ENCODE measurements at places on chromosomes 4 and X.

GRCh38 chrX:108447303-108447702 lies 7.7 kb downstream of the COL4A5 start:
- no peak for DNase-seq

GRCh38 chr4:32752962-32753361 lies 2032.8 kb downstream of the PCDH7 start:
- DNase-seq: no peak

DNA sequence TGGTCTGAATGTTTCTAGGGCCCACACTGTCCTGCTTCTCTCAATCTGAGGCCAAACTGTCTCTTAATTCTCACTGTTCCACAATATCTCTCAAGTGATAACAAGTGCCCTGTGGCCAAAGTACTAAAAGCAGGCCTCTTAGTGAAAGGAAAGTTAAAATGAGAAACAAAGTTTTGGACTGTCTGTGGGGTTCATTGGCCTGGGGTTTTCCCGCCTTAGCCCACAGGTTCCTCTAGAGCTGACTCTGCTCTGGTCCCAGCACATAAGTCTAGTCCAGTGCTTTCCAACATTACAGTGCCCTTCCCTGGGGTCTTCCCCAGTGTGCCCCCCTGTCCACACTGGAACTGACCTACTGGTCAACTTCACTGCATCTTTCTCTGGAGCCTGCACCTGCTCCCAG lies 6.3 kb downstream of the MAGEB1 start:
- DNase-seq: no peak

GRCh38 chr4:11506194-11506593 lies 77.5 kb upstream of the HS3ST1 start:
- no peak for DNase-seq

DNA sequence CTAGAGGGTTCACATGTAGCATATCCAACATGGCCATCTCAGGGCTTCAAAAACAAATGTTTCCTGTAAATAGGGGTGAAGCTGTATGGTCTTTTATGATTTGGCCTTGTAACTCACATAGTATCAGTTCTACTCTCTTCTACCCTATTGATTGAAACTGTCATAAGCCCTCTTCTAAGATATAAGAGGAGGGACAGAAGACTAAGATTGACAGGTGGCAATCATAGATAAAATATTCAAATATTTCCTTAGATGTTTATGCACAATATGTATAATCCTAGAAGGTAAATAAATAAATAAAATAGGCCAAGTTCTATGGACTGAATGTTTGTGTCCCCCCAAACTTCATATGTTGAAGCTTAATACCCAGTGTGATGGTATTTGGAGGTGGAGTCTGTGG lies 6.9 kb upstream of the BEX3 start:
- DNase-seq: no peak

DNA sequence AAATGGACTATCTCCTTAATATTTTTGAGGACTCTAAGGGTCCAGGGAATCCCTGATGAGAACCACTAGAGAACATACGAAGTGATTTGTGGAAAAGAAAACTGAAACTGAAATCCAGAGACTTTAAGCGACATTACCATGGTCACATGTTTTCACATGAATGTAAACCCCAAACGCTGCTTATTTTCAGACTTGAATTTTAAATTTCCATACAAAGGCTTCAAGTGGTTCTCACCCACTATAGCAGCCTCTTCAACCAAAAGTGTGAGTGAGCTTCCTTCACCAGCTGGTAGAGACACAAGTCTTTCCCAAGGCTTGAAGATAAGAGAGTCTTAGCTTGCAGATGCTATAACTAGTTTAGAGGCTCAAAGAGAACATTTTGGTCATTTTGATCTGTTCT lies 232.7 kb downstream of the MGST2 start:
- no peak for DNase-seq

DNA sequence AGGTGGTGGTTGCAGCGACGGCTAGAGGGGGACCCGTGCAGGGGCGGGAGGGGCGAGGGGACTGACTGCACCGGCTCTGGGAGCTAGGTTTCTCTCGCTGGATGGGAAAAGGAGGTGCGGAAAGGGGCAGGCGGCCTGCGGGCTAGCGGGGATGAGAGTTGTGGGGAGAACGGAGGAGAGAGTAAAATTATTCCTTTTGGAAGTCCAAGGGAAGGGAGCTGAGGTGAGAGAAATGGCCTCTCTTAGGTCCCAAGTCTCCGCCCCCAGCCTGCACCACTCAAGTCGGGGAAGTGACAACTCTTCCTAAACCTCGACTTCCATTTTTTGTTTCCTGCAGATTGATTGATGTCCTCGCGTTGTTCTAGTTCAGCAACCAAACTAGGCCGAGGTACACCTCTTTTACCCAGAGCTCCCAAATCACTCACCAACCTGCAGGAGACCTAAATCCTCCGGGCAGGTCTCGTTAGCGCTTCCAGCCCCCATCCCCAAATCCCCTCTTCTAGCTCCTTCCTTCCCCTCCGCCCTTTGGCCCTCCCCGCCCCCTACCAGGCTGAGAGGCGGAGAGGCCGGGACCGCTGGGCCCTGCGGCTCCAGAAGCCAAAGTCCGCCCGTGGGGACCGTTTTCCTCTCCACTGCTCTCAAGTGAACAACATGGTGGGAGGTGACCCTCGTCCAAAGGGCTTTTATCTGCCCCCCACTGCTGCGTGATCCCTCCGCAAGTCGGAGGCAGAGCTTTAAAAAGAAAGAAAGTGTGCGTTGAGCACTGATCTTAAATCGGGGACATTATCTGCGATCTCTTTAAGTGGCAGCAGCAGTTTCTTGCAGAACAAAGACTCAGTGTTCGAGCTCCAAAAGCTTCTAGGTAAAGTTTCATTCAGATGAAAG lies 7.3 kb downstream of the PITX2 start:
- no peak for DNase-seq

GRCh38 chr4:57342411-57342810 lies 232.2 kb upstream of the IGFBP7 start:
- DNase-seq: no peak

DNA sequence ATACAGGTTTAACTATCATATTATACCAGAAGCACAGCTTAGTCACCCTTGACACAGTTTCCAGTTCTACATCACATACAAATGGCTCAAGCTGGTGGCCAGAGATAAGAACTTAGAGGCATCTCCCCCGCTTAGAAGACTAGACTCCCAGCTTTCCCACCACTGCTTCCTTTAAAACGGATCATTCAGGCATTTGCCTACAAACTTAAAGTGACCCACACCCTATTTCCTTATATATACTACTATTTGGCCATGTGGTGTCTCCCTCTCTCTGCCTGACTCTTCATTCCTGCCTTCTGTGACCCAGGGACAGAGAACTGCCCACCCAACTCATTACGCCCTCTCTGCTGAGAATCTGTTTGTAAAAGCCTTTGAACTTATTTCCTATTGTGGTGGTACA lies 781.2 kb upstream of the DIAPH2 start:
- no peak for DNase-seq

DNA sequence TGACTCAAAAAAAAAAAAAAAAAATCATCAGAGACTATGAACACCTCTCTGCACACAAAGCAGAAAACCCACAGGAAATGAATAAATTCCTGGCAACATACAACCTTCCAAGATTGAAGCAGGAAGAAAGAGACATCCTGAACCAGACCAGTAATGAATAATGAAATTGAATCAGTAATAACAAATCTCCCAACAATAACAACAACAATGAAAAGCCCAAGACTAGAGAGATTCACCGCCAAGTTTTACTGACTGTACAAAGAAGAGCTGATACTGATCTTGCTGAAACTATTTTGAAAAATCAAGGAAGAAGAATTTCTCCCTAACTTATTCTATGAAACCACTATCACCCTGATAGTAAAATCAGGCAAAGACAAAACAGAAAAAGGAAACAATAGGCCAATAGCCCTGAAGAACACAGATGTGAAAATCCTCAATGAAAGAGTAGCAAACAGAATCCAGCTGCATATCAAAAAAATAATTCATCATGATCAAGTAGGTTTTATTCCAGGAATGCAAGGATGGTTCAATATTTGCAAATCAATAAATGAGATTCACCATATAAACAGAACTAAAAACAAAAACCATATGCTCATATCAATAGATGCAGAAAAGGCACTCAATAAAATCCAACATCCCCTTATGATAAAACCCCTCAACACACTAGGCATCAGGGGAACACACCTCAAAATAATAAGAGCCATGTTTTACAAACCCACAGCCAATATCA lies 31.0 kb upstream of the PLK4 start:
- DNase-seq: no peak

- DNase-seq: no peak
Observed at GRCh38 chrX:15929194-15929593, 74.6 kb upstream of the AP1S2 start.

DNA sequence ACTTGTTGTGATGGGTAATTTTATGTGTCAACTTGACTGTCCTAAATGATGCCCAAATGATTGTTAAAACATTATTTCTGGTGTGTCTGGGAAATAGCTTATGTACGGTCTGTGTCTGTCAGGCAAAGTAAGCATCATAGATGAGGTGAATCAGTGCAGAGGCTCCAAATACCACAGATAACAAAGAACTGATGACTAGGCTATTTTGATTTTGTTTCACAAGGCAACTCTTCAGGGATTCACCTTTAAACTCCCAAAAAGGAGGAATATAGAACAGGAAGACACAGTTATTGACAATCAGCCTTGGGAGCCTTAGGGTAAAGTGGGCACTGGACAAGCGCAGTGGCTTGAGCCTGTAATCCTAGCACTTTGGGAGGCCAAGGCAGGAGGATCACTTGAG lies 290.7 kb downstream of the PCDH10 start:
- DNase-seq: no peak

DNA sequence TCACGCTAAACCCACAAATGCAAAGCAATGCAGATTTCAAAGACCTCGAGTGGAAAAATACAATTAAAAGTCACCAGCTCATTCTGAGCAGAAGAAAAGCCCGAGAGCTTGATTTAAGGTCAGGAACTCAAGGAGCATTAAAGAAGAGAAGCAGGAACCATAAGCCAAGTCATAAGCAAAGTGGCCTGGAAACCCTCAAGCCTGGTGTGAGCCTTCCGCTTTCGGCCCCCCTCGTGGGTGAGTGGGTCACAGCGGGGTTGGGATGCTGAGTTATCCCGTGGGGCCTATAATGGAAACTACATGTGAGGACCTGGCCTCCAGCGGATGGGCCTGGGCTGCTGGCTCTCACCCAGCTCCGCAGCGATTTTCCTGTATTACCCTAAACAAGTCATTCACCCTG lies 504.3 kb downstream of the RAB28 start:
- no peak for DNase-seq

- DNase-seq: peak; percentile 87
Observed at GRCh38 chrX:51496501-51497291, at the start of gene NUDT11. Gene NUDT11, minus strand, starts transcription at chrX:51496592. Its CDS starts 148 bp downstream, at chrX:51496444.

DNA sequence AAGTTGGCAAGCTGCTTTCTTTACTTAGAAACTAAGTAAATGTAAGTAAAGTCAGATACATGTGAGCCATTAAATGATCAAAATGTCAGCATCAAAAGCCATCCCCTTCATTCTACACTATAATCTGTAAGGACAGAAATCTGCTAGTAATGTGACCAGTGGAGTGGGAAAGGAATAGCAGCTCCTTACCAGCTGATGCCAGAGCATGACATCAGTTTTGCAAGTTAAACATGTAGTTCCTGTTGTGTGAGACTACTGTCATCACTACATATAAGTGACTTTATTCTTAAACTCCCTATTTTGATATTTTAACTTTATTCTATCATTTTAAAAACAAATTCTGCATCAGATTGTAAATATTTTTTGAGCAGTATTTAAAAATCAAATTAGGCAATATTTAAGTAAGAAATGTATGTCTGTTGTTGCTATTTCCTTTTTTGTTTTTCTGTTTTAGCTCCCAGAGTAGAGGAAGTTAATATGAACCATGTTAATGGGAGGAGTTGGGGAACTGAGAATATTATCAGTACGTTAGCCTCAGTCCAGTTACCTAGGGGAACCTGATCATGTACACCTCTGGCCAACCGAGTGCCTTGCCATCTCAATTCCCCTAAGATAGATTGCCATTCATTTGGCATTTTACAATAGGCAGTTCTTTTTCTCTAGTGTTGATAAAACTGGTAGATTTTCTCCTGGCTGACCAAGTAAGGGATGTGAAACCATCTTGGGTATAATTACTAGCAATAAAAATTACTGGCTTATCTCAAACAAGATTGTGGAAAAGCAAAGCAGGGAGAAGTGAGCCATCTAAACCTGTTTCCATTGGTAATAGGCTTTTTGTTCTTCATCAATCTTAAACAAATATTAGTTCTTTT lies 34.7 kb downstream of the CCNI start:
- no peak for DNase-seq

- DNase-seq: no peak
Observed at GRCh38 chrX:68431836-68432235, 1.5 kb downstream of the OPHN1 start.

- DNase-seq: no peak
Observed at GRCh38 chrX:95885074-95885473, 799.6 kb upstream of the DIAPH2 start.

DNA sequence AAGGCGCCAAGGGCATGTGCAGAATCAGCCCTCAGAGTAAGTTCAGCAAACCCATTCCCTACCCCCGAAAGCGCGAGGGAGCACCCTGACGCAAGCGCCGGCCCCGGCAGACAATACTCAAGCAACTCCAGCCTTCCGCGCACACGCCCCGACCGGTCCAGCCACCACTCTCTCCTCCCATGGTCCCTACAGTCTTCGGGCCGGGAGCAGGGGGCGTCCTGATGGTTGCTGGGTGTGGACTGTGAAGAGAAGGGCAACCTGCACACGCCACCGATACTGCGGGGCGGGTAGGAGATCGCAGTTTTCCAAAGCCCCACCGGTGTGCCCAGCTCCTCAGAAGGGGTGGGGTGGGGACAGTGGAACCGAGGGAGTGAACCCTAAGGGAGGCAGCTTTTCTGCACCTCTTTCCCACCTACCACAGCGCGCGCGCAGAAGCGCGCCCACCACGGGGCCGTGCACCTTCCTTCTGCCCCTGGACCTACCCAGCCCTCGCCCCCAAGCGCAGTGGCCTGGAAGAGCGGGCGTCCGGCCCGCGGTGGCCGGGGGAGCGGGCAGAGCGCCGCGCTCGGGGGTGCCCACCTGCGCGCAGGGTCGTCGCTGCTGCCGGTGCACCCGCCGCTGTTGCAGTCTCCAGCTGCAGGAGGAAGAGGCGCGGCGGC lies 650.2 kb upstream of the DIPK2B start:
- peak; percentile 10 for DNase-seq

GRCh38 chrX:2540426-2540947 lies 39.7 kb upstream of the DHRSX start:
- no peak for DNase-seq

GRCh38 chr4:86054286-86055032 lies 305.4 kb downstream of the MAPK10 start:
- DNase-seq: no peak

GRCh38 chr4:177555007-177555574 lies 112.9 kb upstream of the AGA start:
- DNase-seq: no peak

DNA sequence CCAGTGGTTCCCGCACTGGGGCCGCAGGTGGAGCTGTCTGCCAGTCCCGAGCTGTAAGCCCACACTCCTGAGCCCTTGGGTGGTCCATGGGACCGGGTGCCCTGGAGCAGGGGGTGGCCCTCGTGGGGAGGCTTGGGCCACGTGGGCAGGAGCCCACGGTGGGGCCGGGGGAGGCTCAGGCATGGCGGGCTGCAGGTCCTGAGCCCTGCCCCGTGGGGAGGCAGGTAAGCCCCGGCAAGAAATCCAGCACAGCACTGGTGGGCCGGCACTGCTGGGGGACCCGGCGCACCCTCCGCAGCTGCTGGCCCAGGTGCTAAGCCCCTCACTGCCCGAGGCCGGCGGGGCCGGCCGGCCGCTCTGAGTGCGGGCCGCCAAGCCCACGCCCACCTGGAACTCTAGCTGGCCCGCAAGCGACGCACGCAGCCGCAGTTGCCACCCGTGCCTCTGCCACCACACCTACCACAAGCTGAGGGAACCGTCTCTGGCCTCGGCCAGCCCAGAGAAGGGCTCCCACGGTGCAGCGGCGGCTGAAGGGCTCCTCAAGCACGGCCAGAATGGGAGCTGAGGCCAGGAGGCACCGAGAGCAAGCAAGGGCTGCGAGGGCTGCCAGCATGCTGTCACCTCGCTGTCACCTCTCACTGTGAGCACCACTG lies 2.0 kb upstream of the METAP1 start:
- peak; percentile 13 for DNase-seq
